ENCODE measurements at places on chromosomes 13 and 19.

- no peak for DNase-seq
Observed at GRCh38 chr19:23460656-23461055, 65.4 kb upstream of the ZNF91 start.

DNA sequence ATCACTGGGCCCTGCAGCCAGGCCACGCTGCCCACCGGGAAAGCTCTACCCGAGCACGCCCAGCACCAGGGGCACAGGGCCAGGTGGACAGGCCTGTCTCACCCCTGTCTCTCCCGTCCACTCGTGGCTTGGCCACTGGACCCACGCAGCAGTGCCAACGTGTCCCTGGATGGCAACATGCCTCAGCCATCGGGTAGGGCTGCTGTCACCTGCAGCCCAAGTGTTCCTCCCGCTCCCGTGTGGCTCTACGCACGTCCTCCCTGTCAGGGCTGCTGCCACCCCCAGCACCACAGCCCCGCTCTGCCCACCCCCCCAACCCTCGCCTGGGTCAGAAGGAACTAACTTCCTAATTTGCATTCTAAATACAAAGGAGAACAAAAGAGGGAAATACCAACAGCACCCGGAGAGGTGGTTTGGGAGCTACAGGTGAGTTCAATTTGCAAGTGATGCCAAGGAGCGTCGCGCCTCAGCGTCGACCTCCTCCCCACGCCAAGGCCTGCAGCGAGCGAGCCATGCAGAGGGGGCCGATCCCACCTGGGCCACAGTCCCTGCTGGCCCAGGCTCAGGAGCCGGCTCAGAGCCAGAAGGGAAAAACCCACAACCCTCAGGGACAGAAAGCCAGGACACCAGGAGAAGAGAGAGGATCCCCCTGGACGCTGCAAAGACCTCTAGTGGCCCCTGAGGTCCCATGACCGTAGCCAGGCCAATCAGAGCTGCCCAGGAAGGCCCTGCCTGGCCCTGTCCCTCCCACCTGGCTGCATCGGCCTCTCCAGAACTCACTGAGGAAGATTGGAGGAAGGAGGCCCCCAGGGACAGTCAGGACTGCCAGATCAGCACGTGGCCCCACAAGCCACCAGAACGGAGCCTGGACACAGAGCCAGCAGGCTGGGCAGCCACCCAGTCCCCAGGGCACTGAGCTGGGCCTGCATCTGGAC, 128.4 kb upstream of the SPACA7 start:
- no peak for DNase-seq

DNA sequence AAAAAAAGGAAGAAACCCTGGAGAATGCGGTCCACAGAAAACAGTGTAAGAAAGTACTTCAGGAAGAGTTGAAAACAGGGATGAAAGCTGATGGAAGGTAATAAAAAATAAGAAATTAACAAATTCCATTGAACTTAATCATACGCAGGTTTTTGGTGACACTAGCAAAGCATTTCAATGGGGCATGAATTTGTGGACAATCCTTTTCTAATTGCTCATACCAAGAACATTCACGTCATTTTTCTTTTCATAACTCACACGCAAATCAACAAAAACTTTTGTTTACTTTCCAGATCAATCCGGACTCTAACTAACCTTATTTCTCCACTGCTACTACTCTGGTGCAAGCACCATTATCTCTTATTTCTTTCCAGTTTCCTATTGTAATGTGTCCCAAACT, 1195.0 kb downstream of the SLITRK5 start:
- DNase-seq = no peak

DNA sequence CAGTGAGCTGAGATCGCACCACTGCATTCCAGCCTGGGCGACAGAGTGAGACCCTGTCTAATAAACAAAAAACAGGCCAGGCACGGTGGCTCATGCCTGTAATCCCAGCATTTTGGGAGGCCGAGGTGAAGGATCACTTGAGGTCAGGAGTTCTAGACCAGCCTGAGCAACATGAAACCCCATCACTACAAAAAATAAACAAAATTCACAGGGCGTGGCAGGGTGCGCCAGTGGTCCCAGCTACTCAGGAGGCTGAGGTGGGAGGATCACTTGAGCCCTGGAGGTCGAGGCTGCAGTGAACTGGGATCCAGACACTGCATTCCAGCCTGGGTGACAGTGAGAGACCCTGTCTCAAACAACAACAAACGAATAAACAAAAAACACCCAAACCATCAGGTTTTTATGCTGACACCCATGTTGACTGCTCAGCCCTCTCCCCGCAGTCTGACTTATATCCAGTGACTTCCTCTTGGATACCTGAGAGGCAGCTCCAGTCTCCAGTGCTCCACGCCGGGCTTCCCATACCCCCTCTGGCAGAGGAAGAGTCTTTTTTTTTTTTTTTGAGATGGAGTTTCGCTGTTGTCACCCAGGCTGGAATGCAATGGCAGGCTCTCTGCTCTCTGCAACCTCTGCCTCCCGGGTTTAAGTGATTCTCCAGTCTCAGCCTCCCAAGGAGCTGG, 17.7 kb downstream of the WTIP start:
- DNase-seq = no peak

DNA sequence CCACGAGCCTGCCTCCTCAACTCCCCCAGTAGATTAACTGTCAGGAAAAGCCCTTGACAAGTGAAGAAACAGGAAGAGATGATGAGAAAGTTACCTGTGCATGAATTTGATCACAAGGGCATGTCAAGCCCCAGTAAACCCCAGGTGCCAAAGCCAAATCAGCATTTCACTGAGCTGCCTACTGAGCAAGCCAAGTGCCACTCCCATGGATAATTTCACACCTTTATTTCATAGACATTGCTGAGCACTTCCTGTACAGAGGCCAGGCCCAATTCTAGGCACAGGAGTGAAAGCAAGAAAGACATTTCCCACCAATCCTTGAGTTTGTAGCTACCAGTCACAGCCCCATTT, 2.4 kb downstream of the GADD45GIP1 start:
- no peak for DNase-seq

Measured in HCT116 (cell line).